GM12891 (cell line): ENCODE measurements at places on chromosomes 12 and 14.

GRCh38 chr12:116735951-116736599, 1.8 kb downstream of the SPRING1 start:
- DNase-seq: no peak

GRCh38 chr14:98858158-98858557, 413.8 kb downstream of the BCL11B start:
- DNase-seq: no peak

- DNase-seq: no peak
Observed at GRCh38 chr12:131116468-131117117, 162.9 kb downstream of the ADGRD1 start.

GRCh38 chr12:3761116-3761735, 8.3 kb upstream of the CRACR2A start:
- DNase-seq: no peak

DNA sequence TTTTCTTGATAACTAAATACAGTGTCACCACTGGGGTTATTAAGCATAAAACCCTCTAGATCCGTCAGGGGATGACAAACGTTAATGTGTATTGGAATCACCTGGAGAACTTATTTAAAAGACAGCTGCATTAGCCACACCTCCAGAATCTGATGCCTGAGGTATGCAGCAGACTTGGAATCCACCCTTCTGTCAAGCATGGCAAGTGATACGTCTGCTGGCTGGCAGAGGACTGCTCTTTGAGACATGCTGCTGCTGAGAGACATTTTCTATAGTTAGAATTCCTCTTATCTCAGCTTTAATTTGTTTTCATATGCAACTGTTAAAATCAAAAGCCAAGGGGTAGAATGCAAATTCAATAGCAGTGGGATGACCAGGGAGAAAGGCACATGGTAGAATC, 496.3 kb downstream of the NELL2 start:
- no peak for DNase-seq

DNA sequence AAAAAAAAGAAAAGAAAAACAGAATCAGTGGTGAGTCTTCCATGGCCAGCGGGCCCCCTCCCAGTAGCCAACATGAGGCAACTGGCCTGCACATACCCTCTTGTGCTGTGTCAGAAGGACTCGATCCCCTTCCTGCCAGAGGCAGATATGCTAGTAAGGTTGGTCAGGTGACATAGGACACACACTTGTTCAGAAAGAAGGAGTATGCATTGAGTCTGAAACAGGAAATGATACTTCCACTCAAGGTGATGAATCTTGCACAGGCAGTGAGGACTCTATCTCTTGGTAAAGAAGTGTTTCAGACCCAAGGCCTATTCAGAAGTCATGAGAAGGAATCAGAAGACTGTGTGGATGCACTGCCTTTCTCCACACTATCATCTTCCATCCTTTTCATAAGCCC, 269.7 kb upstream of the FAR2 start:
- no peak for DNase-seq

DNA sequence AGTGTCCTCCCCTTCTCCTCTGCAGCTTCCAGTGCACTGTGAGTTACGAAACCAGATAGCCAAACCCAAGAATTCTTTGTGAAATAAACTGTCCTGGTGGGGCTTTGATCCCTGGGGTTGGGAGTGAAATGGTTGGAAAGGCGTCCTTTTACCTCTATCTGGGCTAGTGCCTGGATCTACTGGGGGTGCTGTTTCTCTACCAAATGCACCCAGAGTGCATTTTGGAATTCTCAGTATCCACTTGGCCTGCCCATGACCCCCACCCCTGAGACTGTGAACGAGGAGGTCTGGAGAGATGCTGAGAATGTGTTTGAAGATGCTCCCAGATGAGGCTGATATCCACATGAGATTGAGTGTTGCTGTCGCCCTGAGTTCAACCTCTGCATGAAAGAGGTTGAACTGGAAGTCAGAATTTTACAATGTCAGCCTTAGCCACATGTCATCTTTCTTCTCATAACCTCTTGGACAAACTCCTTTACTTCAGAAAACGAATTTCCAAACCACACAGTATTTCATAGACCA, 87.1 kb upstream of the CLMN start:
- DNase-seq: no peak

- no peak for DNase-seq
Observed at GRCh38 chr14:100369019-100369418, 45.9 kb downstream of the SLC25A47 start.

DNA sequence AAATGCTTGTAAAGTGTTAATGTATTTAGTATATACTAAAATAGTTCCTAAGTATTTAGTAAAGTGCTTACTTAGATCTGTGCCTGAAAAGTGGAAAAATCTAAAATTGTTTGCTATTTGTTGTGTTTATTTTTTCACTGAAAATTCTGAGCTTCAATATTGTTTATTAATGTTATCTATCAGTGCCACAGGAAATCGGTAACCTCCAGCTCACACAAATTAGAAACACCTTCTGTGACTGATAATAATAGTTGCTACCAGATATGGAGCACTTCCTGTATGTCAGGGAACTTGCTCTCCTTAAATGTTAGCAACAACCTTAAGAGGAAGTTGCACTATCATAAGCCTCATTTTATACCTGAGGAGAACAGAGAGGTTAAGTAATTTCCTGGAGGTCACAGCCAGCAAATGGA, 723 bp upstream of the LRP10 start:
- no peak for DNase-seq

DNA sequence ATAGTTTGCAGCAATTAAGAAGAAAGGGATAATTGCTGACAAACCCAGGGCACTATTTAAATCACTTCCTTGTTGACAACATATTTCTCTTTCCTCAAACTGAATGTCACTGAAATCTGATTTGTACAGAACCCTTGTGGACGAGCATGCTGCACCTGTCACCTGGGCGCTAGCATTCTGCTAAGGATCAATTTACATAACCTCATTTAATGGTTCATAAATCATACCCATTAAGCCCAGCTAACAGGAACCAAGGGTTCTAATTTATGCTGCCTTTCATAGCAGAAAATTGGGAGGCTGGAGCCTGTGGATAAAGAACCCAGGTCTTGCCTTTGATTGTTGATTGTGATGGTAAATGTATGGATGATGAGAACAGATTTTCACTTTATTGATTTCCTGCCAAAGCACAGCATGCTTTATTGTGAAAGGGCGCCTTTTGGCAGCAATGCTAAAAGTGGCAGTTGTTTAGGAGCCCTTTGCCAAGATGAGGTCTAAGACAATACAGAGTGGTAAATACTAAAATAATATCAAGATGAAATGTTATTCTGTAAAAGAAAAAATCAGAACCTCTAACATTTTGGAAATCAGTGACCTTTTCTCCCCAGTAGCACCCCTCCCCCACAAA, 95.4 kb downstream of the NKX2-1 start:
- DNase-seq: no peak
